T-helper 2 cell (primary cell): ENCODE measurements at places on chromosomes 13 and 19.

GRCh38 chr13:92671821-92672220 is 554.8 kb upstream of the GPC6 start:
- DNase-seq = no peak

- no peak for DNase-seq
These were observed 51.6 kb downstream of the DNAJC15 start for GRCh38 chr13:43074824-43075510.

DNA sequence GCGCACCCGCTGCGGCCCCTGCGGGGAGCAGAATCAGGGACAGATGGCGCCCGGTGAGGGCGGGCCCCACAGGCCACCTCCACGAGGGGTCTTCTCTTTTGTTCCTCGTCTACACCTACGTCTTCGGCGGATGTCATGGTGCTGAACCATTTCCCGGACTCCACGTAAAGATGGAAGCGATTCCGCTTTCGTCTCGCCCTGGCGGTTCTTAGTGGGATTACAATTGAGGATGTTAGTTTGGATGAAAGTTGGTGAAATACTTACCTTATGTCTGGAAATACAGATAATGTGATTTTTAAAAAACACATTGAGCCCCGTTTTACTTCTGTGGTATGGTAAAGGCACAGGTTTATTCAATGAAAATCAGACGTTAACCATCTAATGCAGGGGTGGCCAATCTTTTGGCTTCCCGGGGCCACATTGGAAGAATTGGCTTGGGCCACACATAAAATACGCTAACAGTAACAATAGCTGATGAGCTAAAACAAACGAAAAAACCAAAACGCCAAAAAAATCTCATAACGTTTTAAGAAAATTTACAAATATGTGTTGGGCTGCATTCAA is 1.4 kb upstream of the ZMYM5 start:
- DNase-seq = peak; percentile 58

GRCh38 chr19:54739587-54740497 is 1.5 kb downstream of the KIR2DL3 start:
- no peak for DNase-seq
